ENCODE measurements at places on chromosomes 12 and 14. TPM values are rescaled to one million over a fixed set of nuclear protein-coding genes. Genes with fewer than 3 reads are reported as not detected.

GRCh38 chr12:6376870-6377666, 1.7 kb upstream of the SCNN1A start:
- no peak for DNase-seq

GRCh38 chr12:44972746-44973421, 78.0 kb downstream of the DBX2 start:
- DNase-seq, result no peak

Gene CPNE6
- not detected for total RNA-seq

DNA sequence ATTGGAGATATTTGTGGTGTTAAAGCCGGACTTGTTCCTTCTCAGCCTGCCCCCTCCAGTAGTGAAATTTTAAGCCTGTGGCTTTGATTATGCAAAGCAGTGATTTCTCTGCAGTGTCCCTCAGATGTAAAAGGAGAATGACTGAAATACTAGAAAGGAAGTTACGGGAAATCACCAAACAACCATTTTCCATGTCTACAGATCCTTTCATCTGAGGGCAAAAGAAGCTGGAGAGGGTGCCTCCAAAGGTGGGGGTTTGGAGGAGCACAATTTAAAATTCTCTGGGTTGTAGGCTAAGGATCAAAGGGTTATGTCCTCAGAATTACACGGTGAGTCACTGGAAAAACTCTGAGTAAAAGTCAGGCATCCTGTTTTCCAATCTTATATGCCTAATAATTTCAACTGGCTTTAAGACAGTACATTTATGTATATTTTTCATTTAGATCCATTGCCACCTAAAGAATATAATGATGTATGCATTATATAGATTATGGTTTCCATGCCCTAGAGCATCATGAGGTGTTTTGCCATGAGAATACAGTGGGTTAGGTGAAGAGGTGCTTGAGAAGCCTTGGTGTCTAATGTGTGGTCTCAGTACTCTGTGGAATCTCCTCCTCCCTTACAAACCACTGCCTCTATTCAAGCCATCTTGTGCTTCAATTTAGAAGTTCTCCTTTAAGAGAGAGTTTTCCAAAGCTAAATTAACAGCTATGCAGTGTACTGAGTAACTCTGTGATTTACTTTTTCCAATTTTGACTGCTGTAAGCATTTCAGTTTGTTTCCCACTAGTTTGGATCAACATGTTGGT, 362.1 kb downstream of the RAD51B start:
- DNase-seq, result no peak

DNA sequence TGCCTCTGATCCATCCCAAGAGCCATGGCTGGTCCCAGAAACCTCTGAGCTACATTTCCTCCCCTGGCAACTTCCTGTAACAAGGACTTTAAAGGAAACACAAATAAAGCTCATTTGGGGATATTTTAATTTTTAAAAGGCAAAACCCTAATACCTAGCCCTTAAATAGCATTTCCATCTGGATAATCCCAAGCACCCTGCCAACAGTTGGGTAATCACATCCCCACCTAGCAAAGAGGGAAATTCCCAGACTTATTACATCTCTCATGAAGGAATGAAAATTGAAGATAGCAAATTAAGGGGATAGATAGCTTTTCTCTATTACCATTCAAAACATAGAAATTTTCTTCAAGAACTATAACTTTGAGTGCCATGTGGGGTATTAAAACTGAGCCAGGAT, 213.7 kb upstream of the BMP4 start:
- no peak for DNase-seq

- peak; percentile 66 for DNase-seq
Measured at GRCh38 chr14:104514156-104514848, 65.3 kb upstream of the C14orf180 start.

Gene SLC24A4
- not detected for total RNA-seq

DNA sequence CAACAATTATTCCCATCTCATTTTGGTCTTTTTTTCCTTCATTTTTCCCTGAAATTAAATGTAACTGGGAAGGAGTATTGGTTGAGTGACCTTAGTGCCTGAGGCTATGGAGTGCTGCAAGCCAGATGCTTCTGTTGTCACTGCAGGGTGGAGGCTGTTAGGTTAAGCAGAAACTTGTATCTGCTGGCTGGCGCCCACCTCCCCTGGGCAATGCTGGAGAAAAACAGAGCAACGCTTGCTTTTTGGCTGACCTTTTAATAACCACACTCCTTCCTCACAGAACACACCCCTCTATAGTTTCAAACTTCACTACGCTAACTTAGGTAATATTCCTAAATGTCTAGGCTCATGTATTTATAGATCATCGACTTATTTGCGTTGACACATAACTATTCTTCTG, 583.5 kb upstream of the NOVA1 start:
- no peak for DNase-seq

DNA sequence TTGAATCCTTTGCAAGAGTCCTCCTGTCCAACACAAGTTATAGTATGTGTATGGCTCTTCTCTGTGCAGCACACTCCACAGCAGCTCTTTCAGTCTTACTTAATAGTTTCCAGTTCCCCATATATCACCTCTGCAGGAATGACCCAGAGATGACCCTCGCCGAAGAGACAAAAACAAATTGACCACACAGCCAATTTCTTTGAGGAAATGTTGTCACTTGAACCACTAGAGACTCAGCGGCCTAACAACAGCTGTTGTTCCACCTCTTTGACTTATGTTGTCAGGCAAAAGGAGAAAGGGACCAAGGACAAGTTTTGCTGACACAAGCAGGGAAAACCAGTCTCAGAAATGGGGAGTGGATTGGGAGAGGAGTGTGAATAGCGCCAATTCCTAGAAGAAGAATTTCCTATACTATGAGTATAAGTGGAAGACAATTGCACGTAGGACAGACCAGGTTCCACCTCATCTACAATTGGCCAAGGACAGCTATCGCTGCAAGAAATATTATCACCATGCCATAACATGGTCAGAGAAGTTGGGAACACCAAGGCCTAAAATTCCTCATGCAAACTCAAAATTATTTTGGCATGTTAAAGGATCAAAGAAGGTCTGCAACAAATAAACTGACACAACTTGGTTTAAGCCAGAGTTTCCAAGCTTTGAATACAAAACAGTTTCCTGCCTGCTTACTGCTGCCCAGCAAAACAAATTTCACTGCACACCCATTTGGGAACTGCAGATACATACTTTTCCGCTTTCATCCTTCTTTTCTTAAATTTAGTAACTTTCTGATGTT, 41.7 kb upstream of the ITPR2 start:
- no peak for DNase-seq

DNA sequence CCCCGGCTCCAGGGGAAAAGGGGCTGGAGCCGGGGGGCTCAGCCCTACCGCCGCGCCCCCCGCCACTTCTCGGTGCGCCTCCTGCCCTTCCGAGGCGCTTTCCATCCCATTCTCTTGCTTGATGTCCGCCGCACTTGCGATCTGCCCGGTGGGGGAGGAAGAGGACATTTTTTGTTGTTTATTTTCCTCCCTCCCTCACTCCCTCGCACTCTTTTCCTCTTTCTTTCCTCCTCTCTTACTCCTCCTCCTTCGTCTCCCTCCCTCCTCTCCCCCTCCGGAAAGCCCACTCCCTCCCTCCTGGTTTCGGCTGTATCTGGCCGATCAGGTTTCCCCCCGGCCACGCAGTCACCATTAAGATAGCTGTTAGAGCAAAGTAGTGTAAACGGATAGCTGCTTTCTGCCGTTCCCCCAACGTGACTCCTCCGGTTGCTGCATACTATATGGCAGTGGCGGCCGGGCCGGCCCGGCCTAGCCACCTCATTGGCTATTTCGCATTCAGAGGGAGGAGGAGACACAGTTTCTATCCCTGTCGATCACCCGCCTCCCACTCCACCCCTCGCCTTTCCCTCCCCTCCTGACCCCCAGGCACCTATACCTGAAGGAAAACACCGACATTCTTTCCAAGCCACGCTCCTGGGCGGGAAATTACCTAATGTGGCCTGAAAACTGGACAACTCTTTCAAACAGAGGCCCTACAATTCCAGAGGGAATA, at the start of gene SIX4:
SIX4 (minus strand) TSS at position 445 of the 712 bp plus-strand sequence; CDS start at position 168, 277 bp downstream.
- peak; percentile 90 for DNase-seq

DNA sequence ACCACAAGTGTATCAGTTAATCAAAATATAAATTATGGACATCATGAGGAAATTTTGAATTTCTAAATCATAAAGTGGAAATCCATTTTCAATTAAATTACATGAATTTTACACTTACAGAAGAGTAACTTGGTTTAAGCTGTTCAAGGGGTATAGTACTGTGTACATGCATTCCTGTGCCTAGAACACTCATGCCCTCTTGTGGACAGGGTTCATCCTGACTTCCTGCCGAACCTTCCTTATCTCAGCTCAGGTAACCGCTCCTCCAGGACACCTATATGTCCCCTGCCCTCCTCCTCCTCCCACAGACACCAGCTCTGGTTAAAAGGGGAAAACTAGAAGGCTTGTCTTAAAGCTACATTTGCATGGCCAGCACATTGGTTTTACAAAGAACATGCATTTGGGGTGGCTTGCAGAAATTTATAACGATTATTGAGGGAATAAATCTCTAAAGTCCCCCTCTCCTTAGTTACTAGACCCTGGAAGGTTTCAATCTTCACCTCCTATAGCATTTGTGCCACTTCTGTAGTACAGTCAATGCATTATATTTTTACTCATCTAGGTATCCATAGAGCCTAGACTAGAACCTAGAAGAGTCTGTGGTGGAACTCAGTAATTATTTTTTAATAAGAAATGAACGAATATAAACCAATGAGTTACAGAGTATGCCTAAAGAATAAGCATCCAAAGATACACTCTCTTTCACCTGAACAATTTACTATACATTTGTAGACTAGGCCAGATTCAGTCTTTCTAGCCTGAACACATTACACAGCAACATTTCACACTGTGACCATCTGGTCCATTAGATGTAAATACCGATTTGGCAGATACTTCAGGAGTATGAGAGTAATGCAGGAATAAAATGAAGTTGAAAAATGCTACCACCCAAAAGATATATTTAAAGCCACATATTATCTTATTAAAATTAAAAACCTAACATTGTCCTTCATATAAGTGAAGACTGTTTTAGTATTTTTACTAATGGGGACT, 345.6 kb downstream of the PAWR start:
- no peak for DNase-seq

Gene SERPINA12
- not detected for total RNA-seq

DNA sequence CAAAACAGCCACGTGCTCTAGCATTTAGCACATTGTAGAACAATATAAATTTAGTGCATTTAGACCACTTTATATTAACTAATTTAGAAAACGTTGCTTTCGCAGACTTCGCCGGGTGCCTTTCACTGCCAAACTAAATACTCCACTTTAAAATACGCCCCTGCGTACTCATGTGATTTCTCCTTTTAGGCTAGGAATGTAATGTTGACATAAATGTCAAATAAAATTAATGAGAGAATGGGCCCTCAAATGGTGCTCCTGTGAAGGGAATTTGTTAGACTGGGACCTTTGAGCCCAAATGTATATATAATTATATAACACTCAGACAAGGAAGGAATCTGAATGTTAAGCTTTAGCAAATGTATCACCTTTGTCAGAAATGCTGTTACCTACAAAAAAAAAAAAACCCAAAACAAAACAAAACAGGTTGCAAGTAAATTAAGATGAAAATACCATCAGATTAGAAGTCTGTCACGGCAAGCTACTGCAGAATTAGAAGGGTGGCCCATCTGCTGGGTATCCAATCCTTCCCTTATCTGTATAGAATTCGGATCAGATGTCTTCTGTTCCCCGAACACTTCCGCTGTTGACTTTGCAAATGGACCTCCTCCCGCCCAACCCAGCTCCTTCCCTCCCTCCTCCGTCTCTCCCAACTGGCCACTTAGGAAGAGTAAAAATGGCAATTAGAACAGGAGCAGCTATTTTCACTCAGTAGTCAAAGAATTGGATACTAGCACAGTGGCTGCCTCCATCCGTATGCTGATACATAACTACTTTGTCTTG, 159.3 kb upstream of the FOXN3 start:
- peak; percentile 13 for DNase-seq

Gene MGP
- total RNA-seq, result 74.1 TPM

- no peak for DNase-seq
Measured at GRCh38 chr12:125104982-125105381, 39.7 kb downstream of the AACS start.

DNA sequence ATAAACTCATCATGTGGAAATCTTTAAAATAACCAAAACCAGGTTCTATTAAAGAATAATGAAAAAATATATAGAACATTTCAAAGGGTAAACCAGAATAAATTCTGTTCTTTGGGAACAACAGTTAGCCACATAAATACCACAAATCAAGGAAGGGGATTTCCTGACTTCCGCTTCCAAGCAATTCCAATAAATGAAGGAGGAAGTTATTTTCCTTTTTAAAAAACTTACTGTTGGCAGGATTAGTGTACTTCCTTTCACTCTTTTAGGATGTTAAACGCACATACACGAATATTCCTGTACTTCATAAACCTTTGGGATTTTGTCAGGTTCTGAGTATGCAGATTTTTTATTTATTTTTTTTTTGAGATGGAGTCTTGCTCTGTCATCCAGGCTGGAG, 13.7 kb upstream of the LIMA1 start:
- no peak for DNase-seq

DNA sequence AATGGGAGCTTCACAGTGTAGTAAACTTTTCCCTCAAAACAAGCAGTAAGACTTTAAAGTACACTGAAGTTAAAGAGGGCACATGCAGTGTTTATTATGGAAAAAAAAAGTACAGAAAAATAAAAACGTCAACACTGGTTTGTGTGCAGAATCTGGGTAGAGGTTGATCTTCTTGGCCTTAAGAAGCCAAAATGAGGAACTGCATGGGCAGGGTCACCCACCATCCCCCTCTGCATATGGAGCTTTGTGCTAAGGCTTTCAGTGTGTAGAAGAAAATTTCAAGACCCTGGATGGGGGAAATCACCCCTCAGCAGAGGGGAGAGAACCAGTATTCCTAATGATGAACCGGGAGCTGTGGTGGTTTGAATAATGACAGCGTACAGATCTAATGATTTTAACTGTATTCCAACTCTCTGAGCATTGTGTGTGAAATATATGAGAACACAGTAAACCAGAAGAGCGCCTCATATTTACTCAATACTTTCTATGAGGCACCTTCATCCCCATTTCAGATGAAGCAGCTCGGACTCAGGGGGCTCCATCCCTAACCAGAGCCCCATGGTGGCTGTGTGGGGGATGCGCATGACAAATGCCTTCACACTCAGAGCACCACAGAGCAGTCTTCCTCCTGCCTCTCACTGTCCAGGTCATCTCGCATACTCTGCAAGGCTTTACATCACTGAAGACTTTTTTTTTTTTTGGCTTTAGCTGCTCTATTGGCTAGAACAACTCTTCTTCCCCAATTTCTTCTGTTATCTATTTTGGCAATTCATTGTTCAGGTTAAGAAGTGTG, 33.4 kb downstream of the ACADS start:
- DNase-seq, result no peak

Gene GNG2
- total RNA-seq, result 3.9 TPM

Gene ACOT6
- not detected for total RNA-seq

Gene LHX5
- total RNA-seq, result not detected

GRCh38 chr14:32303865-32304264, 25.2 kb upstream of the AKAP6 start:
- DNase-seq, result no peak

DNA sequence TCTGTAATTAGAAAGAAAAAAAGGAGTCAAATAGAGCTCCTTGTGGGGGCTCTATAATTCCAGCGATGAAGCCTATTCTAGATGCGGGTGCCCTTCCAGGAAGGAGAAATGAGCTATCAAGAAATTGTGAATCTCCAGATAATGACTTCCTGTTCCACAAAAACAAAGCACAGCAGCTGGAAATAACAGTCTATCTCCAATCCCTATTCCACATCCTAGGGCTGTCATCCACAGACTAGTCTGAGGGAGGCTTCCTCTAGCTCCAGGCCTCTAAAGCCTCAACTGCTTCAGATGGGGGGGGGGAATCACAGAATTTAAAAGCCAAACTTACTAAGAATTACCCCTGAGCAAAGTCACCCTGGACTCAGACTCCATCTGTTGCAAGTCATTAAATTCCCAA, 77.4 kb upstream of the GTF2A1 start:
- DNase-seq, result no peak

- DNase-seq, result no peak
Measured at GRCh38 chr12:83114966-83115365, 428.3 kb downstream of the TMTC2 start.
